ENCODE measurements at places on chromosomes 12 and 14. TPM values are rescaled to one million over a fixed set of nuclear protein-coding genes. Genes with fewer than 3 reads are reported as not detected.

Gene CCDC91
- 34.3 TPM for total RNA-seq

Gene DLGAP5
- 0.29 TPM for total RNA-seq

Gene TRHDE
- total RNA-seq: 6.2 TPM

Gene KCNMB4
- total RNA-seq: 2.6 TPM

Gene KRT8
- 233 TPM for total RNA-seq

Gene ARMH4
- 15.8 TPM for total RNA-seq

Gene HPD
- total RNA-seq: 2.9 TPM

Gene CCDC38
- 0.24 TPM for total RNA-seq

Gene SLC2A13
- 6.4 TPM for total RNA-seq

Gene TMEM132D
- not detected for total RNA-seq

Gene TSPAN9
- total RNA-seq: 125 TPM

Gene HVCN1
- total RNA-seq: 10.4 TPM

All from left cardiac atrium (tissue), 4 donors.